Astrocyte of the cerebellum (primary cell): ENCODE measurements at places on chromosomes 5 and 9.

DNA sequence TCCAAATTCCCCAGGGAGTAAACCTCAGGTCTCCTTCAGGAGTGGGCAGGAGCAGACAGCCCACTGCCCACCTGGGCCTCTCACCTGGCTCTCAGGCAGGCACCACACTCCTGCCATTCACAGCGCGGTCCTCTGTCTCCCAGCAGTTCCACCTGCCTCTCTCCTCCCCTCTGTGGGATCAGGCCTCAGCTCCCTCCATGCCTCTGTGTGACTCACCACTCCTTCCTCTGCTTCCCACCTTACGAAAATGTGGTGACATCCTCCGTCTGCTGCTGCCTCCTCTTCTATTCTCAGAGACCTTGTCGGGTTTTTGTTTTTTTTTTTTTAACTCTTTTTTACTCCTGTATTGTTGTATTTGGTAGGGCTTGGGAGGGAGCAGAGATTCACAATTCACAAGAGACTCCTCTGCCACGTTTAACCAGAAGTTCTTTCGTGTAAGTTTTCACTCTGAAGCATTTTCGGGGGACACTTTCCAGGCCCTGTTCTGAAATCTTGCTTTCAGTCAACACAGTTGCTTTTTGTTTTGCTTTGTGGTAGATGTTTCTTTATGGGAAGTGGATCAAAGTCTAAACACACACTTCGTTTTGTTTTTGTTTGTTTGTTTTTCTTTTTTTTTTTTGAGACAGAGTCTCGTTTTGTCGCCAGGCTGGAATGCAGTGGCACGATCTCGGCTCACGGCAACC lies 21.1 kb upstream of the CDKN2AIPNL start:
- DNase-seq = no peak

DNA sequence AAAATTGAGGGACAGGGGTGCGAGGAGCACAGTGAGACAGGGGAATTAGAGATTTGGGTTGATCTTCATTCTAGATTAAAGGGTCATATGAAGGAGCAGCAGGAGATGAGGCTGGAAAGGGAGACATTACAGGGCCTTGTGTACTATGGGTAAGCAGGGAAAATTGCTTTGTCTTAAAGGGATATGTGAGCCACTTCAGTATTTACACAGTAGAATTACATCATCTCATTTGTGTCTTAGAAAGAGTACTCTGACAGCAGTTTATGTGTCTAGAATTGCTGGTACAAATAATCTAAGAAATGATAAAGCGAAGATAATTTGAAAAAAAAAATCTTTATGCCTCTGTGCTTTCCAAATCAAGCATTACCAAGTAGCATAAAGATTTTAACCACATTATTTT lies 287.0 kb upstream of the ARRDC3 start:
- no peak for DNase-seq

DNA sequence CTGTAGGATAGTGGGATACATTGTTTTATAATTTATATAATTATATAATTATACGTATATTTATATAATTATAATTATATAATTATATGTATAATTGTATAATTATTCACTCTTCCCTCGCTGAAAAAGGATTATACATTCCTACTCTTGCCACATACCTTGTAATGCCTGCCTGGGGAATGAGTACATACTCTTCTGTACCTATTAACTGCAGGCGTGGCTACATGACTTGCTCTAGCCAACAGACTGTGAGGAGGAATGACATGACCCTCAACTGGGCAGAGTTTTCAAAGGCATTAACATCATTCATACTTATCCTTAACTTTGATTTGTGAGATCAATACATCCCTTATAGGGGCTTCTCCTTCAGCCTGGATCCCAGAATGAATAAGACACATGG lies 19.1 kb downstream of the ERMP1 start:
- DNase-seq = no peak

DNA sequence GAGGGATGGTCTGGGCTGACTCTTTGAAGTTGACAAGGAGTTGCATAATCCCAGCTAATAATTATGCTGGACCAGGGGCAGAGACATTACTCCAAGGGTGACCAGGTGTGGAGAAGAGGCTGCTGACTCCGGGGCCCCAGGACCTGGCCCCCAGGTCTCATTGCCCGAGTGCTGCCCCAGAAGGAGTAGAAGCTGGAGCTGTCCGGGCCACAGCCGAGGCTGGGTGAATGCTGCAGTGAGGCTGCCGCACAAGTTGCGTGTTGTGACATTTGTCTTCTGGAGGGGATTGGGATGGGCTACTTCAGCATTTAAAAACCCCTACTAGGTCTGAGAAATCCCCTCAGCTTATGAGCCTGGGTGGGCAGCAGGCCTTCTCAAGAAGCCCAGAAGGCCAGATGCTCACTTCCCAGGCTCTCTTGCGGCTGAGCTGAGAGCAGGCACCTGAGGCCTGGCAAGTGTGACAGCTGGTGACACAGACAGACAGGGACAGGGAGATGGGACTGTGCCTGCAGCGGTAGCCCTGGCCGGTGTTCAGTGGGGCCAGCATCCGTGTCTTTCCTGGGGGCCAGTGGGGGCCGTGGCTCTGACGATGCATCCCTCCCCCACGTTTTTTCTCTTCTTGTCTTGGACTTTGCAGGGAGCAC lies 122.8 kb downstream of the KCNIP1 start:
- no peak for DNase-seq

DNA sequence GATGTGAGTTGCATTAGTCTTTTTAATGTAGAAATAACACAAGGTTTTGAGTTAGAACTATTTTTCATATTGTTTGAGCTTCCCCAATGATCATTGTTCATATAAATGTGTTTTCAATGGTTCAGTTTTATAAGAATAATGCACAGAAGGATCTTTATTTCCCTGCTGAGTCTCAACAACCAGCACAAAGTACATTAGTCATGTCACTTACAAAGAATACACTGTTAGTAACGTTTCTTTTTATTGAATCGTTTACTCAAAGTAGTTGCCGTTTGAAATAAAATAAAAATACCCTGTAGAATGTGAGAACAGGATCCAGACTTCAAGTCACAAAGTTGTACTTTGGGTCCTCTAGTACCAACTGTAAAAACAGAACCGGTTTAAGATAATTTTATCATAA lies 41.5 kb downstream of the ERCC8 start:
- DNase-seq = no peak

GRCh38 chr9:129323376-129323998 lies 145.4 kb upstream of the IER5L start:
- no peak for DNase-seq

GRCh38 chr5:176621661-176622079 lies 8.7 kb downstream of the SNCB start:
- DNase-seq = no peak

GRCh38 chr5:14581891-14582796 lies 552 bp downstream of the OTULINL start:
- no peak for DNase-seq

GRCh38 chr9:128469070-128469469 lies 13.3 kb downstream of the ODF2 start:
- no peak for DNase-seq

DNA sequence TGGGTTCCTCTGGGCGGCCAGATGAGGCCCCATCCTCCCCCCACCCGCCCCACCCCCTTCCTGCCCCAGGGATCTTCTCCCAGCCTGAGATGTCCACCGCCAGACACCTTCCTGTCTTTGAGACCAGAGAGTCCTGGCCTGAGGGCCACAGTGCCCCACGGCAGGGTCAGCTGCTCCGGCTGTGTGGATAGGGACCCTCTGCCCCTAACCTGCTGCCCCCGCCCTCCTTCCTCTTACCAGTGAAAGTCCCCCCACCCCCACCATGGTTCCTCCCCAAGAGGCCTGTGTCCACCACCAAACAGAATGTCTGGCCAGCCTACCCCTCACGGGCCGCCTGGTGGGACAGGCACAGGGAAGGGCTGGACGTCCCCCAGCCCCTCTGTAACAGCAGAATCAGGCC lies 43.0 kb upstream of the UBAC1 start:
- DNase-seq = no peak

- peak; percentile 50 for DNase-seq
Observed at GRCh38 chr5:80082731-80083100, 47.6 kb downstream of the THBS4 start.

DNA sequence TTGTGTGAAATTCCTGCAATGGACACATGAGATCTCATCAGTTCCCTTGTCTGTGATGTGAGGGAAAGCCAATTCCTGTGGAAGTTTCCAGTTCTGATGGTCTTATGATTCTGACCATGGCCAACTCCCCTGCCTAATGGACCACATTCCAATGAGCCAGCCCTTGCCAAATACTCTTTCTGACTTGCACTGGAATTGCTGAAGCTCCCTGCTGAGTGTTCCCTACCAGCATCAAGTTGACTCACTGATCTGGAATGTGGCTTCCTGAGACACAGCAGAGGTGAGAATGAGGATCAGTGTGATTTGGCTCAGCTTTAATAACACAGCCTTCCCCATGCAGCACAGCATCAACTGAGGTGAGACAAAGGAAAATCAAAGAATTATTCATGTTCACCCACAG lies 427.8 kb downstream of the KDM4C start:
- DNase-seq = peak; percentile 100

- DNase-seq = no peak
Observed at GRCh38 chr5:52283221-52283620, 504.5 kb upstream of the ITGA1 start.

GRCh38 chr9:81611664-81612063 lies 77.7 kb downstream of the TLE1 start:
- DNase-seq = no peak

DNA sequence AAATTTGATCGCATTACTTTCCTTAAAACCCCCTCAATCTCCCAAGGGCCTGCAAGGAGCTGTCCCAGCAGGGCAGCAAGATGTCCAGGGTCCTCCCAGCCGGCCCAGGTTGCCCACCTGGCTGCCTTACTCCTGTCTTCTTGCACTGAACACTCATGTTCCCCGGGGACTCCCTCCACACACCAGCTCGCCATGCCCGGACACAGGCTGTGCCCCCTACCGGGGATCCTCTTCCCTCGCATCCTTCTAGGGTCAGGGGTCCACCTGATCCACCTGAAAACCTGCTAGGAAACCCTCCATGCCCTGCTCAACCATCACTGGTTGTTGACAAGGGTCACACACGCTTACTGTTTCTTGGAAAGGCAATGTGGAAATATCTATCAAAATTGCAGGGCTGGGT lies 172.0 kb upstream of the MSX2 start:
- DNase-seq = no peak

DNA sequence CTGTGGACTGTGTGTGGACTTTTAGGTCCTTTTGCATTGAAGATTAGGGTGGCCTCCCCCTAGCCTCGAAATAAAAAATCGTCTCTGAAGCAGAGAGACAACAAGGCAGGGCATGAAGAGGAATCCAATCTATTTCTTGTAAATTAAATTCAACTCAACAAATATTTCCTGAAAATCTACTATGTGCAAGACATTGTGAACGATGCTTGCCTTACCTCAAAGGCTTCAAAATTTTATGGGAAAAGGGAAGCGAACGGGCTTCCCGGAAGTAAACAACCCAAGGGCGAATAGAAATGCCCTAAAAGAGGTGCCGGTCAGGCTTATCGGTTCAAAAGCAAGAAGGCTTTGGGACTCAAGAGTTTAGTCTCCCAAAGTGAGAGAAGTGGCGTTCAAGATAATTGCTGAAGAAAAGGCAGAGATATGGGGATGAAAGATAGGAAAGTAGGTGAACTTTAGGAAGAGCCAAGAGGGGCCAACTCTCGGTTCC lies 525 bp downstream of the KIF24 start:
- DNase-seq = no peak

- DNase-seq = no peak
Observed at GRCh38 chr9:69346596-69347390, 21.8 kb downstream of the ENTREP1 start.
